ENCODE measurements at places on chromosomes 16 and 17.

DNA sequence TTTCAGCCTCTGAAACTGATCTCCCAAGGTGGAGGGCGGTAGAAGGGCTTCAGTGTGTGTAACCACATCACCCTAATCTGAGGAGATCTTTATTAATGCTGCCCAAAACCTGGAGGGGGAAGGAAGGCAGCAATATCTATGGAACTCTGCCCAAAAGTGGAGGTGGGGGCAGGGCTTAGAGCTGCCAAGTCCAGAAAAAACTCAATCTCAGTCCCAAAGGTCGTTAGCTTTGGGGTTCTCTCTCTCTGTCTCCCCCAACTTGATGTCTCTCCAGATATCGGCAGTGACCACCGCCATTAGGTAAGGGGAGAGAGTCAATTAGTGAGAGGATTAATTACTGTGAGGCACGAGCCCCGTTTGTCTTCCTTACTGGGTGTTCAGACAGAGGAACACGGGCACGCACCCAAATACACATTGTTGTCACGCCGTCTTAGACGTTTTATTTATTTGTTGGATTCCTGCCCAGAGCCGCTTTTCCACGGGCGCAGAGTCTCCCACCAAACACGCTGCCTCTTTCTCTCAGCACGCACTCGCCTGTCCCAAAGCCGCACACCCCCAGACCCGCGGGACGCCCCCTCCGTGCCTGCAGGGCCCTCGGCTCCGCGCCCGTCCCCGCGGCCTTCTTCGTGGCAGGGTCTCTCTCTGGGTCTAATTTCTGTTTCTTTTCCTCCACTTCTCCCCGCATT is 5.4 kb upstream of the LHX1 start:
- DNase-seq = no peak

- DNase-seq = no peak
These were observed 33.2 kb downstream of the TUBD1 start for GRCh38 chr17:59859444-59860025.

- no peak for DNase-seq
These were observed 174.6 kb downstream of the AATF start for GRCh38 chr17:37123386-37123785.

DNA sequence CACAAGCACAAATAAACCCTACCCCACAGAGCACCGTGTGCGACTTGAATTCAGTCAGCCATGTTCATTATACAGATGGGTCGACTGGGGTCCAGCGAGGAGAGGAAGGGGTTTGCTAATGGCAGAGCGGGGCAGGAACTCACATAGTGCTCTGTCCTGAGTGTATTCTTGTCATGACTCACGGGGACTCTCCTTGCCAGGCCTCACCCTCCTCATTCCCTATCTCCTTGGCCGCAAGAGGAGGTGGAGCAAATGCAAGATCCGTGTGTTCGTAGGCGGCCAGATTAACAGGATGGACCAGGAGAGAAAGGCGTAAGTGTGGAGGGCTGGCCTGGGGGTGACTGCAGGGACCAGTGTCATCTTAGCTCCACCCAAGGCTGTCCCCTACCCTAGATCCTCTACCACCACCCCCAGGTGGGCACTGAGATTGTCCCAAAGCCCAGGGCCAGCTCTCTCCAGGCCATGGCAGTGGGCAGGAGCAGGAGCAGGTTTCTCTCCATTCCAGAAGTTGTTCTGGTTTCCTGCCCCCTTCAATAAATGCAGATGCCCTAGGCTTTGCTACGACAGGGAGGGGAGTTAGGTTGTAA is 29.4 kb downstream of the SLC12A3 start:
- DNase-seq = no peak

GRCh38 chr16:2244926-2245795 is 6.2 kb downstream of the ECI1 start:
- DNase-seq = no peak

DNA sequence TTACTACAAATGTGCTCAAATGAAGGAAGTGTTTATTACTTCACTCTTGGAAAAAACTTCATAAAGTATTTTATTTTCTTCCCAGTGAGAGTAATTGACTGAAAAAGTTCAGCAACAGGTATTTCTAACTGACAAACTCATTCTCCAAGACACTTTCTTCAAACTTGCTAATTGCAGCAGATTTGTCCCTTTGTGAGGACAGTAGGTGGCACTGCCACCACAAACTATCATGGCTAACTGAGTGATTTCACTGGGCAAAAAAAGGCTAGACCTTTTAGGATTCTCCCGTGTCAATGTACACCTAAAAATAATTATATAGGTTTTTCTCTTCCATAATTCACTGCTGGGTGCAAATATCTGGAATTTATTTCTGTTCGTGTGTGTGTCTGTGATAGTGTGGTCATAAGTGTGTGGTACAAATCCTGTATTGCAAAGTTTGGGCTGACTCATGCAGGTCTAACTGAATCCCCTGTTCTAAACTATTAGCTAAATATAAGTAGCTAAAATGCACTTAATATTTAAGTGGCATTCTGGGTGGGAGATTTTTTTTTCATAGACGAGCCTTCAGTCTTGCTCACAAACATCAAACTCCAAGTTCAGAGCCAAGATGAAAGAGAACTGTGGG is 3.9 kb downstream of the HS3ST3A1 start:
- no peak for DNase-seq

DNA sequence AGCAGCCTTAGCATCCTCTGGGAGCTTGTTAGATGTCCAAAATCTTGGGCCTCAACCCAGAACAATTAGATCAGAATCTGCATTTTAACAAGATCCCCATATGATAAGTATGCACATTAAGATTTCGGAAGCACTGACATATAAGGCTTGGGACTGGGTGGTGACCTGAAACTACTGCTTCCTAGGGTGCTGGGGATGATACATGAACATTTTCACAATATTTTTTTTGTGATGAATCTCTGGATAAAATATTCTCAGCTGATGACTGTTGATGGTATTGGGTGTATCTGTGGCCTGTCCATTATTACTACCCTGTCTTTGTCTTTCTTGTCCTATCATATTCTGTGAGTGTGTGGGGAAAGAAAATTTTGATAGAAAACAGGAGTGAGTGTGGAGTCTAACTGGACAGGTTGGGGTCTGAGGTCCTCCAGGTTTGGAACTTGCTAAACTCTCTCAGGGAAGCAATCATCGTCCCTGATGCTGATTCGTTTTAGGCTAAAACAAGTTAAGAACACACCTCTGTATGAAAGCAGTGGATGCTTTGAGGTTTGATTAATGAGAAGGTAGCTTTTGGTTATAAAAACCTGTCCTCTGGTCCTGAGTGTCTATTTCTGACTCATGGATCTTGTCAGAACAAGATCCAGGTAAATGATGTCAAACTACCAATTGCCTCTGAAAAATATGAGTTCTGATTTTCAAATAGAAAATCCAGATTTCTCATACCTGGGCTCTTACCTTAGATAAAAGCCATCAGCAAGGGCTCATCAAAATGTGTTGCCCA is 23.2 kb downstream of the KRT23 start:
- no peak for DNase-seq

DNA sequence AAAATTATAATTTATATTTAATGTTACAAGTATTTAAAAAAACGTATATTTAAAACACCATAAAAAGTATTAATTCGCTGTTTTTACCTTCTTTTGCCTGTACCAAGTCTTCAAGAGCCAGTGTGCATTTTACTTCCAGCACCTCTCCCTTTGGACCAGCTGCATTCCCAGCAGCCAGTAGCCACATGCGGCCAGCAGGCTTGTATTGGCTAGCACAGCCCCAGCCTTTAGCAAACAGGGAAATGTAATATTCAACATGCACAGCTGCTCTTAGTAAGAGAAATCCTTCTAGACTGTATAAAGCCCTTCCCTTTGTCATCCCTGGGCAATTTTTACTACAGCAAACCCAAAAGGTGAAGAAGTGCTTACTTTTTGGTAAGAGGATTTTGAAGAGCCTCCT is 6.6 kb downstream of the DHODH start:
- no peak for DNase-seq

DNA sequence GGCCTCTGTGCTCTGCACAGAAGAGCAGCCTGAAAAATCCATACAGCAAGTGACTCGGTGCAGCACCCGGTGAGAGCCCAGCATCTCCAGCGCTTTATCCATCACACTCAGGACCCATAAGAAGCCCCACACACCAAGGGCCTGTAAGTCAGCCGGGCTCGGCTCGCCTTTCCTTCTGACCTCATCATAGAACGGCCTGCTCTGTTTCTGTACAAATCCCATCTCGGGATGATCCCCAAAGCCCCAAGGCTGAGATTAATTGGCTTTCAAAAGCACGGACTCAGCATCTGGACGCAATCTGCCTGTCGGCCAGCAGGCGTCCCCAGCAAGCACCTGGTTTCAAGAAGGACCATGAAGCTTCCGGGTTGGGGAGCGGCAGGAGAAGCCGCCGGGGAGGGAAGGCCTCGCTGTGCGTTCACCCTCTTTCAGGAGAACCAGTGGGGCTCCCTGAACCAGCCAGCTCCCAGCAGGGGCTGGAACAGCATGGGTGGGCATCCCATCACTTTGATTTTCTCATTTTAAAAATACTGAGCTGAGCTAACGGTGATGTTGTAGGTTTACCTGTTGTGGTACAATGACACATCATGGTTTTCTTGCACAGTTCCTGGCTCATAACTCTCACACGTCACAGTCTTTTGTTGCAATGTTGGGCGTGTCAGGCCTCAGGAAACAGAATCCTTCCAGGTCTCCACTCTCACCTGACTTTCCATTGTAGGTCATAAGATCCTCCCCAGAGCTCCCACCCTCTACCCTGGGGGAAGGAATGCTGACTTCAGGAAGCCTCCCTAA is 6.7 kb downstream of the CCDC57 start:
- peak; percentile 96 for DNase-seq

- DNase-seq = no peak
These were observed 315.1 kb upstream of the MON1B start for GRCh38 chr16:76875898-76876297.

- no peak for DNase-seq
These were observed 8.7 kb upstream of the TBX4 start for GRCh38 chr17:61443475-61443882.

GRCh38 chr17:82835122-82835521 is 4.7 kb downstream of the ZNF750 start:
- no peak for DNase-seq

DNA sequence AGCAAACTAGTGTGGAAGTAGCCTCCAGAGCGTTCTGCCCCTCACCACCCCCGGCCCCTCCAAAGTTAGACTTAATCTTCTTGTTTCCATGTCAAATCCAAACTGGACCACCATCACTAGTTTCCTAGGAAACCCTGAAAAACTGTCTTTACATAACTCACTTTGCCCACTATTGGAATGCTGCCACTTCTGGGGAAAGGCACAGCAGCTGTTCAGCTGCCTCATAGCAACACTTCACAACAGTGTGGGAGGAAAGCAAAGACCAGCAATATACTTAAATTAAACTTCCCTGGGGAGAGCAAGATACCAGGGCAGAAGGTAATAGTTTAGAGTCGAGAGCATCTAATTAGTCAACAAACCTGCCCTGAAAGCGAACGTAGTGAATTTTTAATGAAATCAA is 452.2 kb downstream of the KCNJ2 start:
- no peak for DNase-seq

DNA sequence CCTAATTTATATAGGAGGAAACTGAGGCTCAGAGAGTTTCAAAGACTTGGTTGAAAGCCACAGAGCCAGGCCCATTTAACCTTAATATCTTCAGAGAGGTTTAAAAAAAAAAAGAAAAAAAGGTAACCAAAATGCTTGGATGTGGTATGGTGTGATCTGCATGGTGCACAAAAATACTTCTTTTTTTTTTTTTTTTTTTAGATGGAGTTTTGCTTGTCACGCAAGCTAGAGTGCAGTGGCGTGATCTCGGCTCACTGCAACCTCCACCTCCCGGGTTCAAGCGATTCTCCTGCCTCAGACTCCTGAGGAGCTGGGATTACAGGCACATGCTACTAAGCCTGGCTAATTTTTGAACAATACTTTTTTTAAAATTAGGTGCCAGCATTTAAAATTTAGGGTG is 101.8 kb downstream of the XYLT1 start:
- no peak for DNase-seq

DNA sequence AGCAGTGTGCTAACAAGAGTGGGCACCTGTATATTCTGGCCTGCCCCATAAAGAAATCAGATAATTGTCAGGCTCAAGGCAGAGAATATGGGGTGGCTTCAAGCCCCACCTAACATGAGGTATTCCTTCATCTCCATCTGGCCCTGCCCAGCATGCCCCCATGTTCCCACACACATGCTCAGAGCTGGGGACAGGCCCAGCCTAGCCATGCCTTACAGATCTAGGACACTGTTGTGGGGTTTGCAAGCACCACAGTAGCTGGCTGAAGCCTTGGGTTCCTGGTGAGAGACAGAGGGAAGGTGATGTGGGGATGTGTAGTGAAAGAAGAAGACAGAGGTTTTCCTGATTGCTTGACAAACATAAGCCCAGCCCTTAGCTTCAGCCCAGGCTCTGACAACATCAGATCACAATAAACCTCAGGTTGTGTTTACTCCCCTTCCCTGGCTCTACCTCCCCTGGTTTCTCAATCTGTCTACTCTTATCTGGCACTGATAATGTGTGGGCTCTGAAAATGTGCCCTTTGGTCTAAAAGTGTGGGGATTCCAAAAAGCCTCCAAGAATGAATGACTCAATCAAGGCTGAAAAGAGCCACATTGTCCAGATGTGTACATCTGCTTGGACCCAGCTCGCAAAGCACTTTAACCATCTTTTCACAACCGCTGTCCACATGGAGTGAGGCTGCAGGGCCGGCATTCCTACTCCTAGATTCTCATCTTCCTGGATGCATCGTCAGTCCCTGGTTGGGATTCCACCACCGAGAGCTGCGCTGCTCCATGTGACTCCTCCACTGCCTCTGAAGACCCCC is 34.4 kb downstream of the CDRT4 start:
- peak; percentile 63 for DNase-seq

- DNase-seq = no peak
These were observed 79.4 kb downstream of the ABR start for GRCh38 chr17:1100382-1100781.

GRCh38 chr16:57007050-57007449 is 17.7 kb downstream of the NLRC5 start:
- DNase-seq = no peak

DNA sequence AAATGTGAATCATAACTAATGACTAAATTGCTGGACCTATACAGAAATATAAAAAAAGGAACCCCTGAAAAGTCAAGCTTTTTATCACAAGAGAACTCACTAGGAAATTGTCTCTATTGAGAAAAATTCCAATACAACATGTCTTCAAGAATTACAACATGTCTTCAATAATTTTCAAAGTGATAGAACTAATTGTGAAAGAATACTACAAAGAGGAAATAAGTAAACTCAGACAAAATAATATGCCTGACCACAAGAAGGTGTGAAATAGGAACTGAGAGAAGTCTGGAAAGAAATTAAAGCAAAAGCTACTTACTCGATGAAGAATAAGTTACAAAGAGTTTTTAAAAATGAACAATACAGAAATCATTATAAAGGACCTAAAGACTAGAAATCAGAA is 29.9 kb upstream of the OR1G1 start:
- DNase-seq = no peak

All from lower leg skin (tissue), 4 donors.